ENCODE measurements at places on chromosomes 2 and 18.
A peak's percentile ranks its signal among the peaks of the same experiment; 100 is the strongest.

GRCh38 chr2:220880623-220881596 lies 691.2 kb downstream of the EPHA4 start:
- DNase-seq = no peak

DNA sequence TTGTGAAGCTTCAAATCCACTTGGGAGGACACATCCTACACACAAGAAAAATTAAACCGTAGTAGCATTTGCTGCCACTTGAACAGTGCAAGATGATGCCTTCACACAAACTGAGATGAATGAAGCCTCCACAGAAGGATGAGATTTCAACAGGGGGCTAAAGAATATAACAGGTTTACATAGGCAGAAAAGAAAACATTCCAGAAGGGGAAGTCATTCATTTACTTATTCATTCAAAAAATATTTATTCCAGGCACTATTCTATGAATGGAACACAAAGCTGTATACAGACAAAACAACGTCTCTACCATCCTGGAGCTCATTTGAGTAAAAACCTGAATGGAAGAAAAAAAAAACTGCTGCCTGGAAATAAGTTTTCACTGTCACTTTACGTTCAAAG lies 170.5 kb downstream of the CDH20 start:
- no peak for DNase-seq

DNA sequence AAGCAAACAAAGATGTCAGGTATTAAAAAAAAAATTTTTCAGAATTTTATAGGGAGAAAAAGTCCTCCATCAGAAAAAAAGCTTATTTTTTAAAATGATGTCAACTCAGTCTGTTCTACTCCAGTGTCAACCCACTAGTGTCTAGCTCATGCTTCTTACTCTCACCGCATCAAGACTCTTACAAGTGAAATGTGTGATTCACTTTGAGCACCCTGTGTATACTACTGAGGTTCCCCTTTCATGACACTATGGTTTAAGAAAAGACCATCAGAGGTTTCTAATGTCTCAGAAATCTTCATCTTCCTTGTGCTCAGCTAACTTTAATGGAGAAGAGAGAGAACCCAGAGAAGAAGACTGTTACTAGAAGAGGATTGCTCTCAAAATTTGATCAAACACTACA lies 43.4 kb downstream of the FEZ2 start:
- DNase-seq = no peak

- DNase-seq = peak; percentile 22
These were observed 565.5 kb downstream of the CCDC85A start for GRCh38 chr2:56749152-56749752.

- DNase-seq = no peak
These were observed 222.2 kb downstream of the CYP26B1 start for GRCh38 chr2:71925268-71926088.

- no peak for DNase-seq
These were observed 37.9 kb downstream of the TRIB2 start for GRCh38 chr2:12754643-12755042.

DNA sequence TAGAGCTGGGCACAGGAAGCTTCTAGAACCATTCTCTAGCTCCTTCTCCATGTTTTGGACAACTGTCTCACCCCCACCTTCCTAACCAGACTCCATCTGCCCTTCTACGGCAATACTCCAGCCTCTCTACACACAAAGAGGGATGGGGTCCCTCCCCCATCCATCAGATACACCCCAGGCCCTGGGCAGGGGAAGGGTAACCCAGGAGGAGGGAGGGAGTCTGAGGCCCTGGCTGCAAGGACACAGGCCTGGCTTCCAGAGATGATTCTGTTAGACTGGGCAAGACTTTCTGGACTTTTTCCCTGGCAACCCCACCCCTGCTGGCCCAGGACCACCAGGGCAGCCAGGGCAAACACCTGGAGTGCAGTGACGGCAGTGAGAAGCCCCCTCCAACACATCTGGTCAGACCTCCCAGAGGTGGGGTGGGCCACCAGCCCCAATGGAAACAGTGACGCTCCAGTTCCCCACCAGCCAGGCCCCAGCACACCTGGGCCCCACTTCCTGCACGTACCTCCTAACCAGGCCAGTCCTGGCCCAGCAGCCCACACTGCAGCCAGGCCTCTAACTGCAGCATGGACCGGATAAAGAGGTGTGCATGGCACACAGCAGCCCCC lies 6.5 kb downstream of the CYP26B1 start:
- DNase-seq = no peak

GRCh38 chr2:33292063-33292462 lies 184.4 kb upstream of the RASGRP3 start:
- DNase-seq = no peak

GRCh38 chr2:27307545-27308358 lies 493 bp downstream of the UCN start:
- no peak for DNase-seq

DNA sequence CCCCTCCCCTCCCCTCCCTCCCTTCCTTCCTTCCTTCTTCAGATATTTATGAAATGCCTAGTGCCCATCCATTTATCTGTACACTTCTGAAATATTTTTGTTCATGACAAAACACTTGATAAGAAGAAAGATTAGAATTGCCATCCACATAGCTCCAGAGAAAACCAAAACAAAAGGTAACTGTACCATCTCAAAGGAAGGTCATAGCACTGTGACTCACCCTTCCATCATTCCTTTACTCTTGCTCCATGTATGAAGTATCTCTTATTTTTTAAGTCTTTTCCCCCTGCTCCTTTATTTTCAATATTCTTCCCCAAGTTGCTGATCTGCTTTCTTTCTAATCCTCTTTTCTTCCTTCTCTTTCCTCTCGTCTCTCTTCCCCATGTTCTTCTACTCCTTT lies 9.9 kb downstream of the CNTNAP5 start:
- DNase-seq = no peak

DNA sequence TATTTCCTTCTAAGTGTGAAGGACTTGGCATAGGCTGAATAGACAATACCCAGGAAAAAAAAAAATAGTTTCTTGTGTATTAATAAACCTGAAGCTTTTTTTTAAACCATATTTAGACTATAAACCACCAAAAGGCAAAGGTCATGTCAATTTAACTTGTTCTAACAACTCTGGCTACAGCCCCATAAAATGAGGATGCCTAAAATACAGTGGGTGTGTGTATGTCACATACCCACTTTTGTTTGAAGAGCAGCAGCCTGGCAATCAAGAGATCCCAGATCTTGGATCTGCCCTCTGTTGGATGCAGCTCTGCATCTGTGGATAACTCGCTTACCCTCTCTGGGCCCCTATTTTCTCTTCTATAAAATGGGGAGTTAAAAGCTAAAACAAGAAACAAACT lies 65.4 kb downstream of the SATB2 start:
- no peak for DNase-seq

- DNase-seq = no peak
These were observed 76.6 kb downstream of the FAM171B start for GRCh38 chr2:186770332-186770946.

- DNase-seq = peak; percentile 47
These were observed 20.5 kb upstream of the BCL2L11 start for GRCh38 chr2:111100087-111100764.

GRCh38 chr2:99572373-99573164 lies 82.8 kb upstream of the REV1 start:
- DNase-seq = no peak

DNA sequence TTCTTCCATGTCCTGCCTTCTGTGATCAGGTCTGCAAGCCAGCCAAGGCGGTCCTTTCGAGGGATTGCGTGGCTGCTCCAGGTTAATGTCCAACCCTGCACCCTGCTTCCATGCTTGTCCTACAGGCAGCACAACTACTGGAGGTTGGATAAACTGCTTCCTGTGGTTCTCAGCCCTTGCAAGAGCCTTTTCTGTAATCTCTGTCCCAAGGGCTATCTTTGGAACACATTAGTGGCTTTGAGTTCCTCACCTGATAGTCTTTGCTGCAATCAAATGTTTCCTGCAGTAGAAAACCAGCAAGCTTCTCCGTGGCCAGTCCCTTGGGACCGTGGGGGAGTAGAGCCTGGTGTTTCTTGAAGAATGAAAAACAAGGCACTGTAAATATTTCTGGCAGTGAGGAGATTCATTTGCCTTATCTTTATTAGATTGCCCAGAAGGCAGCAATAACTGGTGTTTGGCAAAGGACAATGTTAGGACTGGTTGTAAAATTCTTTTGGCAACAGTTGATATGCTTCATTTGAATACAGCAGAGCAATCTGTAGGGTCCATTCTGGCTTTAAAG lies 214.4 kb downstream of the FHOD3 start:
- DNase-seq = no peak

GRCh38 chr2:186739739-186740138 lies 45.9 kb downstream of the FAM171B start:
- no peak for DNase-seq

GRCh38 chr2:239765911-239766310 lies 259.2 kb downstream of the NDUFA10 start:
- no peak for DNase-seq

DNA sequence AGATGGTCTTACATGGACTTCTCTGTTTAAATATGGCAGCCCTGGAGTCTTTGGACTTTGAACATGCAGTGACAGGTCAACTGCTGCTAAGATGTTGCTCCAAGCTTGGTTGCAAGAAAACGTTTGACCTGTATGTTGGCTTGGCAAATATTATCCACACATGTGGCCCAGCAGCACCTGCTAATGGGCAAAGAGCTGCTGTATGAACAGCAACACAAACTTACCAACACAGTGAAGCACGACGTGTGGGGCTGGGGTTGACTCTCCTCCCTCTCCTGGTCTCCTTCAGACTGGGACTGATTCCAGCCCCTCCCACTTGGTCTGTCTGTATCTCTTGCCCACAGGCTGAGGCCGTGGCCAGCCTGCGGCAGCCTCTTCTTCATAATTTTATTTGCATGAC lies 3.8 kb downstream of the KCNE4 start:
- no peak for DNase-seq

- DNase-seq = no peak
These were observed 49.1 kb upstream of the CPO start for GRCh38 chr2:206890179-206890578.

GRCh38 chr2:37476411-37476810 lies 132.0 kb downstream of the QPCT start:
- DNase-seq = no peak

- no peak for DNase-seq
These were observed 34.9 kb downstream of the NOL4 start for GRCh38 chr18:34189656-34190435.

DNA sequence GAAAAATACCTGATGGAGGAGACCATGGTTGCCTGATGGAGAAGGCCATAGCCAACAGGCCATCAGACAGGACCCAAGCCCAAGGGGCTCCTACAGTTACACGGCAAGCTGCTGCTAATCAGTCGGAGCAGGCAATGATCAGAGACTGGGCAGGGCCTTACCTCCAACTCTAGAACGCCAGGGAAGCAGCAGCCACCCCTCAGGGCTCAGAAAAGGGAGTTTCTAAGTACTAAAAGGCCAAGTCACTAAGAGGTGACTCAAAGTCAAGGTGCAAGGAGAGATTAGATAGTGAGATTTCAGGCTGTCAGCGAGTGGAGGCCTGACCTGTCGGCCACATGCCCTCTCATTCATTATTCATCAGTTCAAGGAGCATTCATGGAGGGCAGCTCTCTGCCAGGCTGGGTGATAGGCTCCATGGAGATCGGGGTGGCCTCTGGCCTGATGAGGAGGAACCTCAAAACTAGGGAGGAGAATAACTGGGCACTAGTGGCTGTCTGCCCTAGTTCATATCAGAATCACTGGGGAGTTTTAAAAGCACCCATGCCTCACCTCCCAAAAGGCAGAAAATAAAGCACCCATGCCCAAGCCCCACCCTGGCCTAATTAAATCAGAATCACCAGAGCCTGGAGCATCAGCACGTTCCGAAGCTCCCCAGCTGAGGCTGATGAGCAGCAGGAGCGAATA lies 3.6 kb downstream of the VIL1 start:
- DNase-seq = no peak

DNA sequence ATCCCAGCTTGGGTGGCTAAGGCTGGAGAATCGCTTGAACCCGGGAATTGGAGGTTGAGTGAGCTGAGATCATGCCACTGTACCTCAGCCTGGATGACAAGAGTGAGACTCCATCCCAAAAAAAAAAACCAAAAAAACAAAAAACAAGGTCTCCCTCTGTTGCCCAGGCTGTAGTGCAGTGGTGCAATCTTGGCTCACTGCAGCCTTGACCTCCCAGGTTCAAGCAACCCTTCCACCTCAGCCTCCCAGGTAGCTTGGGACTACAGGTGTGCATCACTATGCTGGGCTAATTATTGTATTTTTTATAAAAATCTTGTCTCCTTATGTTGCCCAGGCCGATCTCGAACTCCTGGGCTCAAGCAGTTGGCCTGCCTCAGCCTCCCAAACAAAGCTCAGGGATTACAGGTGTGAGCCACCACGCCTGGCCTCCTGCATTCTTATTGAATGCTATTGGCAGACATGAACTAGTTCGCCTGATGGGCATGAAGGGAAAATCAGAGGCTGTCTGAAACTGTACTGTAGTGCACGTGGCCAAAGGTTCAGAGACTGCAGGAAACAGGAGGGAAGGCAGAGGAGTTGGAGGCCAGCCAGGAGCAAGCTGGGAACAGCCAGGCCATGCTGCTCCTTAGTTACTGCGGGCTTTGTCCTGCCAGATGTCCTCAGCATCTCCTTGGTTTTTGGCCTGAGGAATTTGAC lies 16.0 kb upstream of the ASXL2 start:
- no peak for DNase-seq

DNA sequence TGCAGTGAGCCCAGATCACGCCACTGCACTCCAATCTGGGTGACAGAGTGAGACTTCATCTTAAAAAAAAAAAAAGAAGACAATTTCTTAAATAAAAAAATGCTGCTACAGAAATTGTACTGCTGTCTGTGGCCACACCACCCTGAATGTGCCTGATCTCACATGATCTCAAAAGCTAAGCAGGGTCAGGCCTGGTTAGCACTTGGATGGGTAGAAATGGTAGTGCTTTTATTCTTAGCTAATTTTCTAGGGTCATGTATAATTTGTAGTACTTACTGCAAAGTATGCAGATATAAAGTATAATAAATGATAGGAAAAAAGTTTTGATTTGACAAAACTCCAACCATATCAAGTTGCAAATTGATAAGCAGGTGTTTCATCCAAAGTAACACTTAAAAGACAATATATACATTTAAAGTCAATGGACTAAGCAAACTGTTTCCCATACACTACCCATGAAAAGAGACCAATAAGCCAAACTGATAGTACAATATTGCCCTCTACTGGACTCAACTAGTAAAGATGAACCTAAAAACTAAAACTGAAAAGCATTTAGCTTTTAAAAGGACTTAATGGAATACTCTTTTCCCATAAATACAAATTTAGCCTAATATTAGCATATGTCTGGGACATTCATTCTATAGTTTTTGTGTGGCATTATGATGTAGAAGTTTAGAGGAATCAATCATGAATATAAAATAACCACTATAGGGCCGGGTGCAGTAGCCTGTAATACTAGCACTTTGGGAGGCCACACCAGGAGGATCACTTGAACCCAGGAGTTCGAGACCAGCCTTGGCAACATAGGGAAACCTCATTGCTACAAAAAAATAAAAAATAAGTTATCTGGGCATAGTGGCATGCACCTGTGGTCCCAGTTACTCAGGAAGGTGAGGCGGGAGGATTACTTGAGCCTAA lies 18.6 kb upstream of the PEX13 start:
- peak; percentile 82 for DNase-seq

DNA sequence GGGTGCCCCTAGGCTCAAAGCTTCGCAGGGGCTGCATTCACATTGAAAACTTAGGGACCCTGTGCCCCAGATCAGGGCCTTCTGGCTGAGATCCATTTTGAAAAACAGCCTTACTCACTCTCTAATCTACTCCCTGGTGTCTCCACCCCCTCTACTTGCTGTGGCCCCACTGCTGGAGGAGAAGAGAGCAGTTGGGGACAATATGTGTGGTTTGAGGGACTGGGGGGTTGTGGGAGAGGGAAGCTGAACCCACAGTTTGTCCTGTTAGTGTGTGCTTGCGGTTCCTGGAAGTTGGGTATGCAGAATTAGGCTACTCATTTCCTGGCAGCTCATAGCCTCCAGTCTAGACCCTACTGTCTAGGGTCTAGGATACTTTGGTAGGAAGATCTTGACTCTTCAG lies 211.4 kb downstream of the PRKCE start:
- DNase-seq = no peak

All from OCI-LY7 (cell line).